ENCODE measurements at places on chromosomes 16 and 17.

GRCh38 chr16:1167276-1168107, 14.6 kb downstream of the CACNA1H start:
- no peak for DNase-seq

GRCh38 chr17:18361837-18362697, 1.3 kb downstream of the SHMT1 start:
- DNase-seq = no peak

DNA sequence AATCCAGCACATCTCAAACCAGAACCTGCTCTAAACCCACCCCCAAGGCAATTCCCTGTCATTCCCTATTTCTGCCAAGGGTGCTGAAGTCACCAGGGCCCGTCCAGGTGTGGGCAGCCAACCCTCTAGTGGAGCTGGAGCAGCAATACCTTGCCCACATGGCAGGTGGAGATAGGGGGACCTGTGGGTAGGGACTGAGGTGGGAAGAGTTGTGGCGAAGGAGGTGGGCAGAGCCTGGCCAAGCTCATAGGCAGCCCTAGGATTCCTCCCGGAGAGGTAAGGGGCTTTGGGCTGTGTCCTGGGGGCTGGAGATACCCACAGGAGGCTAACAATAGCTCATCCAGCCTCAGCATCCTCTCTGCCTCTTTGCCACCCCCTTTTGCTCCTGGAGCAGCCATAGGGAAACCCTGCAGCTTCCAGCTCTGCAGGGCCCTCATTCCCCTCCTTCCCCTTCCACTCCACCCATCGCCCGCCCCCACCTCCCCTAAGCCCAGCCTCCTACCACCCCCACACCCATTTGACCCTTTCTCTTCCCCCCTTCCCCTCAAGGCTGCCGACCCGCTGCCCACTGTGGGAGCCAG, 30.4 kb upstream of the CRHR1 start:
- DNase-seq = no peak

- no peak for DNase-seq
Measured at GRCh38 chr16:75114946-75115825, 1.4 kb downstream of the LDHD start.

DNA sequence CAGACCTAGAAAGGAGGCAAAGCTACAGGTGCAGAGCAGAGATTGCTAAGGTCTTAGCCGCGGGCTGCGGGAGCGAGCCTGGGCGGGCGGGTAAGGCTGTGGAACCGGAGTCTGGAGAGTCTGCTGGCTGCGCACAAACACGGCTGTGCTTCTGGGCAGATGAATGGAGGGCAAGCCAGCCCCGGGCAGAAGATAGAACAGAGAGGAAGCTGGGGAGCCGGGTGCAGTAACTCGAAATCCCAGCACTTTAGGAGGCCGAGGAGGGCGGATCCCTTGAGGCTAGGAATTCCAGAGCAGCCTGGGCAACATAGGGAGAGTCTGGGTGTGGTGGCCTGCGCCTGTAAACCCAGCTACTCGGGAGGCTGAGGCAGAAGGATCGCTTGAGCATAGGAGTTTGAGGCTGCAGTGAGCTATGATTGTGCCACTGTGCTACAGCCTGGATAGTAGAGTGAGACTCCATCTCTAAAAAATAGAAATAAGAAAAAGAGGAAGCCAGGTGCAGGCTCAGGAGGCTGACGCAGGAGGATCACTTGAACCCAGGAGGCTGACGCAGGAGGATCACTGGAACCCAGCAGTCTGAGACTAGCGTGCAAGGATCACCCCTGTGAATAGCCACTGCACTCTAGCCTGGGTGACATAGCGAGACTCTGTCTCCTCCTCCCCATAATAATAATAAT, 56.3 kb downstream of the PITPNC1 start:
- no peak for DNase-seq

GRCh38 chr17:50903604-50904517, 37.7 kb upstream of the TOB1 start:
- DNase-seq = peak; percentile 25

DNA sequence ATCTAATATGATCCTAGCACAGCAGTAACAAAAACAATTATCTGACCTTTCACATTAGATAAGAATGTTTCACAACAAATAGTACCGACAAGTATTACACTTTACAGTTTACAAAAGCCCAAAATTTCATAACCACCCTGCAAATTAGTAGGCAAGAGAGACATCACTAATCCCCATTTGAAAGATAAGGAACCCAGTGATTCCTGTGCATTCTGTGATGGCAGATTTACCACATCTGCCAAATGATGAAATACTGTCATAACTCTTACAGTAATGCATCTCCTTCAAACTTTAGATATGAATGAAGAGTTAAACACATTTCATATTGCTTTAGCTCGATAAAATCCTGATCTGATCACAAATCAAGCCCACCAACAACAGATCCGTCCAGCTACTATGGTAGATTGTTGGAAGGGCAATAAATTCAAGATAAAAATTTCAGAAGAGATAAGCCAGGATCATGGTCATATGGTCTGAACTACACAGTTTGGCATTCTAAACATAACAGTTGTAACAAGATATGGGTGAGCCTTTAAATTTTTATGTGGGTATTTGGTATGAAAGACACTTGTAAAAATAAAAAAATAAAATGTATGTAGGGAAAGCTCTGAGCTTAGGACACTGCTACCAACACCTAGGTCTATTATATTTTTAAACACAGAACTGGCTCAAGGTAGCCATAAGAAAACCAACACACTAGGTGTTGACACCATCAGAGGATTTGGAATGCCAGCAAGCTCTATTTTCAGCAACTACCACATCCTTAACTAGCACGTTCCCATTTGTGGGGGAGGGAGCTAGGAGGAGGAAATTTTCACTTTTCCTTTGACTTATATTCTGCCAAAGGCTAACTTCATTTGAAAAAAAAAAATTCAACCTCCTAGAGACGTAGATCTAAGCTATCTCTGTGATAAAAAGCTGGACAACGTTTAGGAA, 9.3 kb downstream of the YWHAE start:
- no peak for DNase-seq

GRCh38 chr17:30433514-30433913, 43.7 kb upstream of the GOSR1 start:
- DNase-seq = no peak

- no peak for DNase-seq
Measured at GRCh38 chr16:24683847-24684493, 45.5 kb upstream of the TNRC6A start.

GRCh38 chr17:59479141-59479540, 86.3 kb upstream of the DHX40 start:
- DNase-seq = no peak

GRCh38 chr17:76270770-76271668, 5.9 kb downstream of the UBALD2 start:
- DNase-seq = no peak

DNA sequence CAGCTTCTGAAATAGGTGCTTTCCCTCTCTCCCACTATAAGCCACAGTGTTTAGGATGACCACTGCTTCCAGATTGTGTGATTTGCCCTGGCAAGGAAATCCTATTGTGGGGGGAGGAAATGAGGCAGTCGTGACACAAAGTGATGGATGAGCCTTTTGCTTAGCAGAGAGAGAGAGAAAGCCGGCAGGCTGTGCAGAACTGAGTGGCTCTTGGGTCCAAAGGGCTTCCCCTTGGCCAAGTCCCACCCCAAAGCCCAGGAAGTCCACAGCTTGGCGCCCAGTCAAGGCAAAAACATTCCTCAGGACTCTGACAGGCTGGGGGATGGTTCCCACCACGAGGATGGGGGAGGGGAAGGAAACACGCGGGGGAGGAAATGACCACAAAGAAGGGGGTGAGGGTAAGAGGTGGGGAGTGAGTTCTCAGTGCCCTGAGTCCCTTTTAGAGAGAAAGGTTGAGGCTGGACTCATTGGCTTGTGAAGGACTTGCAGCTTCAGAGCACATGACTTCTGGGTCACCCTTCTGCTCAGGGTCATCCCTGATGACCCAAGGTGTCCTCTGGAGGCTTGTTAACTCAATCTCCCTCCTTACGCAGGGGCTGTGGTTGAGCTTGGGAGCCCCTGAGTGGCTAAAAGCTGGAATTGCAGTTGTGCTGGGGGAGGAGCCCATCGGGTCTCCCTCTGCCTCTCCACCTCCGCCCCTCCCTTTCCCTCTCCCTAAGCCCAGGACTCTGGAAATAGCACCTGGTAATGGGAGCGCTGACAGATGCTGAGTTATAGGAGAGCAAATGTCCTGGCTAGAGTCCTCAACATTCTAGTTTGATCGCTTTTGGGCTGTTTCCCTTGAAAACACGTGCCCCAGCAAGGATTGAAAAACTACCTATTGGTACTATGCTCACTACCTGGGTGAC, 10.3 kb upstream of the MSL1 start:
- peak; percentile 69 for DNase-seq

- DNase-seq = no peak
Measured at GRCh38 chr17:69574257-69575197, 160.0 kb downstream of the MAP2K6 start.

DNA sequence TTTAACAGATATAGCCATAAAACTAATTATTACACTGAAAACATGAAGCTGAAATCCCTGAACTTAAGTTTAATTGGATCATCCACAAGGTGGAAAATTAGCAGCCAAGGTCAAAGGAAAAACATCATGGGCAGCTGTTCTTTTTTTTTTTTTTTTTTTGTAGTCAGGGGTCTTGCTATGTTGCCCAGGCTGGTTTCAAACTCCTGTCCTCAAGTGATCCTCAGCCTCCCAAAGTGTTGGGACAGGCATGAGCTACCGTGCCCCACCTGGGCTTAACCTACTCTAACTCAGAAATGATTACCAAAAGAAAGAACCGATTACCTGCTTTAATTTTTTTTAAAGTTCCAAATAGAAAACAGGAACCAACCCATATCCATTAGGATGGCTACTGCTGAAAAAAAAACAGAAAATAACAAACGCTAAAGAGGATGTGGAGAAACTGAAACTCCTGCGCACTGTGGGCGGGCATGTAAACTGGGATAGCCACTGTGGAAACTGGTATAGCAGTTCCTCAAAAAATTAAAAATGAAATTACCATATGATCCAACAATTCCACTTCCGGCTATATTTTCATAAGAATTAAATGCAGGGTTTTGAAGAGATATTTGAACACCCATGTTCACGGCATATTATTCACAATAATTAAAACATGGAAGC, 8.6 kb downstream of the CMC2 start:
- DNase-seq = no peak

DNA sequence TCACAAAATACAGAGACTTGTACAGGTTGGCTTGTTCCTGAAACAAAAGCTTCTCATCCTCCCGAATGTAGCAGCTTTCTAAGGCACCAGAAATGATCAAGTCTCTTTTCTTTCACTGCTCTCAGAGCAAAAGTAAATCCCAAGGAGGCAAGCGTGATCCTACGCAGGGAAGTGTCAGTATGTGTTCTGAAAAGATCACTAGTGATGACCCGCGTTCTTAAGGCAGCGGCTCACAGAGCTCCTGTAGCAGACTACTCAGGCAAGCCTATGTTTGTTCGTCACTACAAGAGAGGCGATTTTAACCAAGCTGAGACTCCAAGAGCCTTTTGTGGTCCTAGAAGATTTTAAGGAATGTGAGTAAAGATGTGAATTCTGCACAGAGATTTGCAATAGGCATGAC, 34.5 kb downstream of the WIPI1 start:
- DNase-seq = no peak

GRCh38 chr16:17084130-17084529, 386.6 kb downstream of the XYLT1 start:
- DNase-seq = no peak

GRCh38 chr16:495127-495748, 32.3 kb upstream of the CAPN15 start:
- no peak for DNase-seq

GRCh38 chr17:62592341-62593099, 35.0 kb upstream of the MRC2 start:
- no peak for DNase-seq

DNA sequence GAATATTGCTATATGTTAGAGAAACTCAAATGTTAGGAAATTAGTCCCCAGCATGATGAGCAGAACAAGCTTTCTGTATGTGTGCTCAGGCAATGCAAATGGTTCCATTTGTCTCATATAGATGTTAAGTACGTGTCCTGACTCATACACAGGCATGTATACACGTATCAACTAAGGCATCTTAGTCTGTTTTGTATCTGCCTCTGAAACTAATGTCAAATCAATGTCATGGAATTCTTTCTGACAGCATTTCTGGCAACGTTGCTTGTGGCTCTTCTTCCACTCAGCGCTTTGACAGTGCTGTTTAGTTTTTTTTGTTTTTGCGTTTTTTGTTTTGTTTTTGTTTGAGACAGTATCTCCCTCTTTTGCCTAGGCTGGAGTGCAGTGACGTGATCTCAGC, 111.9 kb downstream of the CNTNAP4 start:
- DNase-seq = no peak

GRCh38 chr17:50352072-50352692, 6.3 kb downstream of the XYLT2 start:
- no peak for DNase-seq

DNA sequence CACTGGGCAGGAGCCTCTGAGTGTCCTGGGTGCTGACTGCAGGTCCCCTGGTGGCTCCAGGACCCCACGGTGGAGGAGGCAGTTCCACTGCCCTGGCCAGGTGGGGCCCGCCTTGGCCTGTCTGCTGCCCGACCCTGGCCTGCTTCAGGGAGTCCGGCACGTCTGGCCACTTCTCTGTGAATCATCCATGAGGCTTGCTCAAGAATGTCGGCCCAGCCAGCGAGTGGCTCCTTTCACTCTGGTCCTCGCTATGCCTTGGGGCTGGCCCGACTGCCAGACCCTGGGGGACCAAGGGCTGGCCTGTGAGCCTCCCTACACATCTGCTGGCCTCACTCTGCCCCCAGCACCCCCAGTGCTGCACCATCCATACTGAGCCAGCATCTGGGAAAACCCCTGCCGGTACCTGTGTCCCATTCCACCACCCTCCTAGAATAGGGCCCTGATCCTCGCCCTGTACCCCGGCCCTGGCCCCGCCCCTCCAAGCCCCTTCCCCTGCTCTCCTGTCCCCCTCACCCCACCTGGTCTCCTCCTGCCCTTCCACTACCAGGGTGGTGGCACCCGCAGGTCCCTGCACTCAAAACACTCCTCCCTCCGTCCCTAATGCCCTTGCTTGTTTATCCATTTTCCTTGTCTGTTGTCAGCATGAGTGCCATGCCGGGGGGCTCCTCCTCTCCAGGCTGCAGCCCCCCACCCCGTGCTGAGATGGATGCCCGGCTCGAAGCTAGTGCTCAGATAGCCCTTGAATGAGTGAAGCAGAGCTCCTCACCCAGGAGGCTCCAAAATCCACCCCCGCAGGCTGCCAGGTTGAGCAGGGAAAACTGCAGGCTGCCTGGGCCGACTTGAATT, 35.5 kb downstream of the ADCY7 start:
- no peak for DNase-seq

- no peak for DNase-seq
Measured at GRCh38 chr17:83183951-83184506, 104.6 kb downstream of the METRNL start.

DNA sequence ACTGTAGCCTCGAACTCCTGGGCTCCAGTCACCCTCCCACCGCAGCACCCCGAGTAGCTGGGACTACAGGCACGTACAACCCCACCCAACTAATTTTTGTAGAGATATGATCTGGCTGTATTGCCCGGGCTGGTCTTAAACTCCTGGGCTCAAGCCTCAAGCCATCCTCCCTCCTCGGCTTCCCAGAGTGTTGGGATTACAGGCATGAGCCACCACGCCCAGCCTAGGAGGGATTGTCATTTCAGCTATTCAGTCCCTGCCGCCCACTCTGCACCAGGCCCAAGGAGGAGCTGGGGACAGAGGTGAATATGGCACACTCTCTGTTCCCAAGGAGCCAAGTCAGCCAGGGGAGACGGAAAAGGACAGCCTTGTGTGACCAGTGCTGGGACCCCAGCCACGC, 256.2 kb downstream of the PARN start:
- DNase-seq = no peak
